ENCODE measurements at places on chromosomes 1 and 21.

- DNase-seq = no peak
These were observed 156.9 kb upstream of the NBPF11 start for GRCh38 chr1:148308832-148309458.

DNA sequence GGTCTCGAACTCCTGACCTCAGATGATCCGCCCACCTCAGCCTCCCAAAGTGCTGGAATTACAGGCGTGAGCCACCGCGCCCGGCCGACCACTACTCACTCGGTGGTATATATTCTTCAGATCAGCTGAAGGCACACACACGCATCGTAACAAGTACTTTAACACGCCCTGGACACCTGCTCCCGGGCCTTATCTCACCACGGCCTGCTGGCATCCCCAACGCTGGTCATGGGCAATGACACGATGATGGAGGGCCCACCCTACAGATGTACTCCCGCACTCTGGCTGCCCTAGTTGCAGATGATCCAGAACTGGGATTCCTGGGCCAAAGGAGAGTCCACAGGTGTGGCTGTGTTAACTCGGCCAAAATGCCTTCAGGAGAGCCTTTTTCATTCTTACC, 11.6 kb downstream of the UBE2J2 start:
- peak; percentile 29 for DNase-seq

DNA sequence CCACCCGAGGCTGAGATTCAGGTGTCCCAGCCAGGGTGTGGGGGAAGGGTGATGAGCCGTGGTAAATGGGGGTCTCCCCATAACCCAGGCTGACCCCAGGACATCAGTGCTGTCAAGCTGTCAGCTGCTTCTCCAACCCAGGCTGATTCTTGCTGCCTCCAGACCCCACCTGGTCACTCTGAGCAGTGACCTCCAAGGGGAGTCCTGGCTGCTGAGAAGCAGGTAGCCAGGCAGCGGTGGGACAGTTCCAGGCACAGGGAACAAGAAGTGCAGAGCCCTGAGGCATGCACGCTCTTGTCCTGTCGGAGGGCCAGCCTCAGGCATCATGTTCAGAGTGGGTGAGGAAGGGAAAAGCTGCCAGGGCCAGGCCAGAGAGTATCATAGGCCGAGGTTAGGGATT, 1.1 kb downstream of the ESPN start:
- no peak for DNase-seq

GRCh38 chr21:43191971-43192370, 23.2 kb downstream of the CRYAA start:
- no peak for DNase-seq

DNA sequence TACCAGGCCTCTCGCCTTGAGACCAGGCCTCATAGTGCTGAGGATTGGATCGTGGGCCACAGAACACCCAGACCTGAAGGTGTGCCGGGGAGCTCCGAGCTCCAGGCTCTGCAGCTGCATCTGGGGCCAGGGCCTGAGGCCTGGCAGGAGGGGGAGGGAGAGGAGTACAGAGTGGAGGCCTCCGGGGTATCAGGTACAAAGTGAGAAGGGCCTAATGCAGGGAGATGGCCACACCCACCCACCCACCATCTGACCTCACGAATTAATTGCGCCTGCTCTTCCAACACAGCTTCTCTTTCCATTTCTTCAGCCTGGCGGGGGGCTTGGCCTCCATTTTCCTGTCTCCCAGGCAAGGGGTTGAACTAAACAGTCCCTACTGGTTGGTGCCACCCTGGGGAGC, 99.4 kb upstream of the ARHGEF16 start:
- DNase-seq = no peak

GRCh38 chr1:218525451-218526197, 180.5 kb downstream of the TGFB2 start:
- no peak for DNase-seq

DNA sequence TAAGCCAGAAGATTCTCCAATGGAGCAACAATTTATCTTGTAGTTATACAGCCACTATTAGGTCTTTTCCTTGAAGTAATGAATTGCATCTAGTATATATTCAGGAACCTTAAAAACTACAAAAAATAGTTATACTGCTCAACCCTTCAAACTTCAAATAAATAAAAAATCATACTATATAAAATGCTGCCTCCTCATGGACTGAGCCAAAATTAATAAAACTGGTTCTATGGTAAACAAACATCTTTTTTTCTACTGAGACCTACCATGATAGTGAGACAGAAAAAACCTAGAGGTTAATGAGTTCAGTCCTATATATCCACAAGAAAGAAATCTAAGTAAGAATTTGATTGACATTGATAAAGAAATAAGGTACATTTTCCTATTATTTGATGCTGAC, 67.7 kb downstream of the GPATCH2 start:
- DNase-seq = no peak

DNA sequence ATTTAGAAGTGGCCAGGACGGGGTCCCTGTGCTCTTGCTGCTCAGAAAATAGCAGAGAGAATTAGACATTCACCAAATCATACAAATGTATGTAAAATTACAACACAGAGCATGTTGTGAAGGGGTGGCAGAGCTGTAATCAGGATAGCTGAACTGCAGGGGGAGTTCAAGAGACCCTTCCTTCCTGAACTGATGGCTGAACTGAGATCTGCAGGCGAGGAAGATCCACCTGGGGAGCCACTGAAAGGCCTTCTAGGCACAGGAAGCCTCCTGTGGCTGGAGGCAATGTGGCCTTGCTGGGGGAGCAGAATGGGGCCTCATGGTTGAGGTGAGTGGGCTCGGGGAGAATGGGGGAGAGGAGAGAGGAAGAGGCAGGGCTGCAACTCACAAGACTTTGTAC, 216.5 kb downstream of the PRDM2 start:
- DNase-seq = no peak

DNA sequence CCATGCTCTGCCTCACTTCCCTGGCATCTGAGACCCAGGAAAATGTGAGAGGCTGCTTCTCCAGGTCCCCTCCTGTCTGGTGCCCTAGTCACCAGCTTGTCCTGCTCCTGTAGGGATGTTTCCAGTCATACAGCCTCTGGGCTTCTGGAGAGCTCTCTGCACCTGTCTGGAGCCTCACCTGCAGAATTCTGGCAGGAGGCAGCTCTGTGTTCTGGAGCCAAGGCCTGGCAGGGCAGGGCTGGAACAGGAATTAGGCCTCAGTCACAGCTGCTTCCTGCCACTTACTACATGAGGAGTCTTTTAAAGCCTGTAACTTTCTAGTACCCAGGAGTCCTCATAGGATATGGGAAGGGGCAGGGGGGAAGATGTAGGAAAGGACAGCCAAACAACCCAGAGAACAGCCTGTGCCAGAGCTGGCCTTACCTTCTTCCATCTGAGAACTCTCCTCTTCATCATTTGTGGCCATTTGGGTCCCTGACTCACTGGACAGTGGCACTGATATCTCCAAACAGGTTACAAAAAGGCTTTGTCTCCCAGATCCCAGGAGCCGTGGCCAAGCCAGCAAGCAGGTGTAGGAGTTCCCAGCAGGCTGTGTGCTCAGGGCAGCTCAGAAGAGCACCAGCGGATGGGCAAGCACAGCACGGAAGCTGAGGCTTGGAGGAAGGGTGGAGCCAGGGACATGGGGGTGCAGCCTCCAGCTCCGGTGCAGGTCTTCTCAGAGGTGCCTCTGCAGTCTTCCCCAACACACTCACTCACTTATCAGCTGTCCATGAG, 31.4 kb upstream of the ARTN start:
- no peak for DNase-seq

DNA sequence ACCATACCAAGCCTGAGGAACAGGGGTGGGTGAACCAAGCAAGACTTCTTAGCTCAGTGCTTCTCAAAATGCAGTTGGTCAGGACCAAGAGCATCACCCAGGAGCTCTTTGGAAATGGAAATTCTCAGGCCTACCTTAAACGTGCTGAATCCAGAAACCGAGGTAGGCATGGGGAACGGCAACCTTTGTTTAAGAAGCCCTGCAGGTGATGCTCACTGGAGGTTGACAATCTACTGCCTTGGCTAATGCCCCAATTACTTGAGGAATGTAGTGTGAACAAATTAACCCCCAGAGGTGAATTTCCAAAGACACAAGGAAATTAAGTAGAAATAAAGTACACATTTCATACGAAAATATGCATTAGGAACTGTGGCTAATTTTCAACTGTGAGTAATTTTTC, 5.3 kb downstream of the PTPN14 start:
- no peak for DNase-seq

GRCh38 chr1:234724516-234725176, 114.7 kb upstream of the IRF2BP2 start:
- no peak for DNase-seq

DNA sequence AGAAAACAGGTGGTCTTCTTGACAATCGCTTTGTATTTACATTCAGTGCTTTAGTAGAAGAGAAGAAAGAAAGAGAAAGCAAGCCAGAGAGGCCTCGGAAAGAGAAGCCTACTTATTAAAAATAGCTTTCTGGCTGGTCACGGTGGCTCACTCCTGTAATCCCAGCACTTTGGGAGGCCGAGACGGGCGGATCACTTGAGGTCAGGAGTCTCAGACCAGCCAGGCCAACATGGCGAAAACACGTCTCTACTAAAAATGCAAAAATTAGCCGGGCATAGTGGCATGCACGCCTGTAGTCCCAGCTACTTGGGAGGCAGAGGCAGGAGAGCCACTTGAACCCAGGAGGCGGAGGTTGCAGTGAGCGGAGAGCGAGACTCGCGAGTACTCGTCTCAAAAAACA, 1.8 kb upstream of the SLC19A2 start:
- no peak for DNase-seq
